ENCODE measurements at places on chromosomes 1 and 21. TPM values are rescaled to one million over a fixed set of nuclear protein-coding genes. Genes with fewer than 3 reads are reported as not detected.
A peak's percentile ranks its signal among the peaks of the same experiment; 100 is the strongest.

- DNase-seq, result peak; percentile 62
Observed at GRCh38 chr1:39539252-39539790, 37.3 kb downstream of the PABPC4 start.

- peak; percentile 31 for DNase-seq
Observed at GRCh38 chr1:185144233-185144632, 12.5 kb downstream of the TRMT1L start.

GRCh38 chr21:42403611-42404231, at the start of gene UBASH3A:
TSS of gene UBASH3A (plus strand) at chr21:42403902. CDS start at chr21:42403946, 44 bp downstream.
- no peak for DNase-seq

- no peak for DNase-seq
Observed at GRCh38 chr1:100362821-100363466, 10.6 kb downstream of the CDC14A start.

- no peak for DNase-seq
Observed at GRCh38 chr1:232648316-232648715, 18.4 kb upstream of the SIPA1L2 start.

- no peak for DNase-seq
Observed at GRCh38 chr1:243473227-243474135, 217.6 kb downstream of the SDCCAG8 start.

Gene PLPPR5
- total RNA-seq, result not detected

Gene NOS1AP
- total RNA-seq, result 0.30 TPM

Gene C1orf87
- not detected for total RNA-seq

Gene ADAMTS1
- total RNA-seq, result 220 TPM

Gene RPS27
- 1,401 TPM for total RNA-seq
